CD4-positive, alpha-beta T cell treated with Interleukin-15 for 1 hour (primary cell): ENCODE measurements at places on chromosomes 16 and 17.

- no peak for DNase-seq
Observed at GRCh38 chr16:79107301-79107700, 493.2 kb downstream of the MAF start.

- DNase-seq = no peak
Observed at GRCh38 chr16:58793366-58793765, 59.2 kb upstream of the GOT2 start.

- no peak for DNase-seq
Observed at GRCh38 chr16:82088483-82088882, 53.4 kb downstream of the HSD17B2 start.

- no peak for DNase-seq
Observed at GRCh38 chr17:16189791-16190348, 25.5 kb downstream of the NCOR1 start.

- no peak for DNase-seq
Observed at GRCh38 chr17:82702231-82702927, 3.9 kb upstream of the RAB40B start.

DNA sequence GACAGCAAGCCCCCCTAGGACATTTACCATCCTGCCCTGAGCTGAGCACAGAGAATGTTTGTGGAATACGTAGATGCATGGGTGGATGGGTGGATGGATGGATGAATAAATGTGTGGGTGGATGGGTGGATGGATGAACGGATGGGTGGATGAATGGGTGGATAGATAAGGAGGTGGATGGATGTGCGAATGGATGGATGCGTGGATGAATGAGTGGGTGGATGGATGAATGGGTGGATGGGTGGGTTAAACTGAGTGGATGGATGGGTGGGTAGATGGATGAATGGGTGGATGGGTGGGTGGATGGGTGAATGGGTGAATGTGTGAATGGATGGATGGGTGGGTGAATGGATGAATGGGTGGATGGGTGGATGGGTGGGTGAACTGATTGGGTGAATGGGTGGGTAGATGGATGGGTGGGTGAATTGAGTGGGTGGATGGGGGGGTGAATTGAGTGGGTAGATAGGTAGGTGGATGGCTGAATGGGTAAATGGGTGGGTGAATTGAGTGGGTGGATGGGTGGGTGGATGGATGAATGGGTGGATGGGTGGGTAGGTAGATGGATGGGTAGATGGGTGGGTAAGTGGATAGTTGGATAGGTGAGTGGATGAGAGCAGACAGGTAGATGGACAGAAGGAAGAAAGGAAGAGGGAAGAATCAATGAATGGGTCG is 5.2 kb downstream of the TMC6 start:
- DNase-seq = no peak

DNA sequence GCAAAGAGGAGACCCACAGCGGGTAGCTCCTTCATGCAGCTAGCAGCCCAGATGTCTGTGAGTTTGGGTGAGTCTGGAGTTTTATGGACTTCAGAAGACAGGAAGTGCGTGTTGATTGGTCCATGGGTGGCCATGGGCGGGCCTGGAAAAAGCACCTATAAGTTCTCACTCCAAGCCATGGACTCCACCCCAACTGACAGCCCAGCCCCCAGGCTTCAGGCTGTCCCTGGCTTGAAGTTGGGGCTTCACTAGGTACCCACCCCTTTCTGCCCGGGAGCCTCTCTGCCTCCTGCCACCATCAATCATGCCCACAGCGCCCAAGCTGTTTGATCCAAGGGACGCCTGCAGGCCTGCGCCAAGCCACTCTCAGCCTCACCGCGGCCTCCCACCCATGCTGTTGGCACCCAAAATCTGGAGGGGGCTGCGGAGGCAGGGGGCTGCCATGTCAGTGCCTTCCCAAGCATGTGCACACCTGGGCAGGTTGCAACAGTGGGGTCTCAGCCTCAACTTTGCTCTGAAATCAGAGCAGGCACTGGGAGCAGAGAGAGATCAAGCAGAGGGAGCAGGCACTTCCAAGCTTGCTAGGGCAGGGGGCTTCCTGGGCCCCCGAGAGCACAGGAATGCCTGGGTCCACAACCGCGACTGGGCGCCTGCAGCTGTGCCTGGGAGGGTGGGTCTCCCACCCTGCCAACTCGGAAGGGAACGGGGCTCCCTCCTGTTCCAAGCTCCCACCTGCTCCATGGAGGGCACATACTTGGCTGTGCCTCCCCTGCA is 1503.7 kb downstream of the CDH11 start:
- DNase-seq = no peak

DNA sequence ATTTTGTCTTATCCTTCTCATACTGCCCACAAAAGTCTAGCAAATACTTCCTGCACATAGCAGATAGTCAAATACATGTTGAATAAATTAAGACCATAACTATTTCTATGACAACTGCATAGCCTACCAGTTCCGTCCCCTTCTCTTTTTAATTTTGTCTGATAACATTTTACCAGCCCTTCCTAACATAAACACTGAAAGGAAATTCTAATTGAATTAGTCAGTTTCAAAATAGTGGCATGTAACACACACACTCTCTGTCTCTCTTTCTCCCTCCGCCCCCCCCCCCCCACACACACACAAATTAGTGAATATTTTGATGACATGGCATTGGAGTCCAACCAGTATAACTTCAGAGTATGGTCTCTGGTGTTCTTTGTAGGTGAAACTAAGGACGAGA is 41.8 kb downstream of the TNRC6C start:
- no peak for DNase-seq

GRCh38 chr17:17855976-17856375 is 19.2 kb upstream of the SREBF1 start:
- no peak for DNase-seq

DNA sequence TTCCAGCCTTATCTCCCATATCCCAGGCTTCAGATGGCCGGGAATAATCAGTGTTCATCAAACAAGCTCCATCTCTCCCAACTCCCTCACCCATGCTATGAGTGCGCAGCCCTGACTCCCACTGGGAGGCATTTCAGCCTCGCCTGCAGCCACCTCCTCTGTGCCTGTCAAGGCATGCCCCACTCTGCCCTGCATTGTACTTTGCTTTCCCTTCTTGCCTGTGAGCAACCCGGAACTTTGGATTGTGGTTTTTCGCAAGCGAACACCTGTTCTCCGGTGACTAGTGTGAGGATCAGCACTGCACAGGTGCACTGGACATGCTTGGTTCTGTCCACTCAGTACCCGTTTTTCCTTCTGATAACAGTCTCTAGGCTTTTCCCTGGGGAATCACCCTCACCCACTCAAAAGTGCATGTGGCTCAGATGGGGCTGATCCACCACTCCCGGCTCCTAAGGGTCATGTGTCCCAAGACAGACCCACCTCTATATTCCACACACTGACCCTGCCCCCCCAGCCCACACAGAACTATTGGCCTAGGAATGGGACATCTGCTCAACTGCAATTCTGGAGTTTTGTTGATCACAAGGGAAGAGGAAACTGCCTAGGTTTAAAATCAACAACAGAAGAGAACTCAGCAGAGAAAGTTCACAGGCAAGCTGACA is 9.1 kb downstream of the CHST6 start:
- DNase-seq = no peak

- DNase-seq = no peak
Observed at GRCh38 chr17:57466017-57466471, 209.7 kb downstream of the MSI2 start.

DNA sequence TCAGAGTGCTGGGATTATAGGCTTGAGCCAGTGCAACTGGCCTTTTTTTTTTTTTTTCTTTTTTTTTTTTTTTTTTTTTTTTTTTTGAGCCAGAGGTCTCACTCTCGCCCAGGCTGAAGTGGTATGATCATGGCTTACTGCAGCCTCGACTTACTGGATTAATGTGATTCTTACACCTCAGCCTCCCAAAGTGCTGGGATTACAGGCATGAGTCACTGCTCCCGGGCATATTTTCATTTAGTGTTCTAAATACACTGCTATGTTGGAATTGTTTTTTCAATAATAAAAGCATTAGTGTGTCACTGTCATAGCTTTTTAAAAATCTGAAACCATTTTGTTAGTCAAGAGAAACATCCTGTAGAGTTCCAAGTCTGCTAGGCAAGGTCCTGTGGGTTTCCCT is 40.3 kb downstream of the NDE1 start:
- no peak for DNase-seq
